Glomerular endothelial cell (primary cell): ENCODE measurements at places on chromosomes 7 and 10. TPM values are rescaled to one million over a fixed set of nuclear protein-coding genes. Genes with fewer than 3 reads are reported as not detected.

The FOXK1 gene
- total RNA-seq = 50.8 and 56.3 TPM in 2 replicates

The BAG3 gene
- 70.9 and 77.7 TPM in 2 replicates for total RNA-seq

The CUEDC2 gene
- total RNA-seq = 94.6 and 97.6 TPM in 2 replicates

The STOX1 gene
- total RNA-seq = 0.10 TPM in 1 of 2 replicates, not detected in the other

The CLCN1 gene
- total RNA-seq = not detected in 2 replicates

The CALCR gene
- not detected in 2 replicates for total RNA-seq

The XPNPEP1 gene
- total RNA-seq = 96.7 and 115 TPM in 2 replicates

The GPR15LG gene
- total RNA-seq = not detected in 2 replicates

The PRKCQ gene
- 1.8 and 1.9 TPM in 2 replicates for total RNA-seq

The FFAR4 gene
- total RNA-seq = not detected in 2 replicates

The GPC2 gene
- total RNA-seq = 3.2 and 6.8 TPM in 2 replicates

The SLC18A3 gene
- not detected in 2 replicates for total RNA-seq

The CPA1 gene
- total RNA-seq = not detected in 2 replicates

The C7orf33 gene
- not detected in 2 replicates for total RNA-seq

The C10orf67 gene
- not detected in 2 replicates for total RNA-seq

The ADAM12 gene
- 5.6 and 15.4 TPM in 2 replicates for total RNA-seq

The TUBB8 gene
- total RNA-seq = not detected in 2 replicates

The PTPRN2 gene
- total RNA-seq = 10.0 and 13.0 TPM in 2 replicates

The PNLIPRP2 gene
- total RNA-seq = not detected in 2 replicates

The EBLN1 gene
- total RNA-seq = not detected in 2 replicates

The RTKN2 gene
- 0.29 TPM in 2 replicates for total RNA-seq

The CALML3 gene
- not detected in 2 replicates for total RNA-seq

The SEMA3E gene
- total RNA-seq = 0.10 and 1.2 TPM in 2 replicates

The HTRA1 gene
- total RNA-seq = 210 and 307 TPM in 2 replicates

The PHKG1 gene
- total RNA-seq = 0.10 and 0.35 TPM in 2 replicates

The OR2A5 gene
- not detected in 2 replicates for total RNA-seq

The RBM33 gene
- 19.1 and 34.6 TPM in 2 replicates for total RNA-seq

The KLF14 gene
- total RNA-seq = not detected in 2 replicates

The DIP2C gene
- total RNA-seq = 13.5 and 16.5 TPM in 2 replicates

The GLCCI1 gene
- total RNA-seq = 2.0 and 2.6 TPM in 2 replicates

The TMEM236 gene
- total RNA-seq = 0.18 and 0.48 TPM in 2 replicates

The SDK1 gene
- total RNA-seq = 1.5 and 2.3 TPM in 2 replicates

The IL15RA gene
- 46.7 and 47.7 TPM in 2 replicates for total RNA-seq
